Naive thymus-derived CD4-positive, alpha-beta T cell (primary cell): ENCODE measurements at places on chromosomes 7 and 10.

DNA sequence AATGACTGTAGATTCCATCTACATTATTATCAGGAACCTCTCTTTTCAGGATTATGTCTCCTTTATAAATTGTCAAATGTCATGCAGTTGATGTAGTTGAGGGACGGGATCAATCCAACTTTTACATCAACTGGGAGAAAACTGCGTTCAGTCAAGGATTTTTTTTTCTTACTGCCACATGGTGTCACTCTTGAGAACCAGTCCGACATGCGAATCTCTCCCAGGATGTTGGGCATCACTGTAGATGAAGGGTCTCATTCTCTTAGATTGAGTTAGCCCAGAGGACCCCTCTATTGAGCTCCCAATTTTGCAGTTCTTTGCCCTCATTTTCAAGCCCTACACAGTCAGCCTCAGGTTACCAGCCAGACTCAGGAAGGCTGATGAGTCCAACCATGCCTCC is 120.3 kb upstream of the PTPRZ1 start:
- DNase-seq, result no peak

GRCh38 chr10:60023155-60023877 is 117.0 kb upstream of the CCDC6 start:
- no peak for DNase-seq

DNA sequence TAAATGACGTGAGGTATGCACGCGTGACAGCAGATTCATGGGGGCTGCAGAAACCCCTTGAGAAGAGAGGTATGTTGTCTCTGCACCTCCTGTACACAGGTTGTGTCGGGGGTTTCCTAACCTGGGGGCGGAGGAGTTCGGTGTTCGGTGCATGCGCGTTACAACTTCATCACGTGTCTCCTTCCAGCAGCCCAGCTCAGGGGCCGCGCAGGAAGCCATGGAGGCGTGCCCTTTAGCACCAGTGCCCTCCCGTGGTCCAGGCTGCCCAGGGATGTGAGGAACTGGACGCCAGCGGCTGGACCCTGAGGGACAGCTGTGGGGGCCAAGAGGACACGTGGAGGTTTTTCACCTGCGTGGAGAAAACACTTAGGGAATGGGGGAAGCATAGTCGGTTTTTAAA is 186.4 kb downstream of the EBF3 start:
- no peak for DNase-seq

DNA sequence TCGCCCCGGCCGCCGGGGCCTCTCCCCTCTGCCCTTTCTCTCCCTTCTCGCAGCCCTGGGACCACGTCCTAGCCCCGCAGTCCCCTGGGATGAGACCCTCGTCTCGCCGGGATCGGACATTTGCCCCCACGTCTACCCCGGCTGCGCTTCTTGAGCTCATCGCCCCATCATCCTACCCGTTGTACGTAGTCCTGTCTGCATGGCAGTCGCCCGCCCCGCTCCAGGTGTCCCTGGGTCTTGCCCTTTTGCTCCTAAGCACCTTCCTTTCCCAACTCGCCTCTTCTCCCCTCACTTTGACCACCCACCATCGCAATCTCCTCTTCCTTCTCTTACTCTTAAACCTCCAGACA is 582 bp downstream of the TPST1 start:
- no peak for DNase-seq

GRCh38 chr7:11355399-11356005 is 381.8 kb downstream of the PHF14 start:
- no peak for DNase-seq

DNA sequence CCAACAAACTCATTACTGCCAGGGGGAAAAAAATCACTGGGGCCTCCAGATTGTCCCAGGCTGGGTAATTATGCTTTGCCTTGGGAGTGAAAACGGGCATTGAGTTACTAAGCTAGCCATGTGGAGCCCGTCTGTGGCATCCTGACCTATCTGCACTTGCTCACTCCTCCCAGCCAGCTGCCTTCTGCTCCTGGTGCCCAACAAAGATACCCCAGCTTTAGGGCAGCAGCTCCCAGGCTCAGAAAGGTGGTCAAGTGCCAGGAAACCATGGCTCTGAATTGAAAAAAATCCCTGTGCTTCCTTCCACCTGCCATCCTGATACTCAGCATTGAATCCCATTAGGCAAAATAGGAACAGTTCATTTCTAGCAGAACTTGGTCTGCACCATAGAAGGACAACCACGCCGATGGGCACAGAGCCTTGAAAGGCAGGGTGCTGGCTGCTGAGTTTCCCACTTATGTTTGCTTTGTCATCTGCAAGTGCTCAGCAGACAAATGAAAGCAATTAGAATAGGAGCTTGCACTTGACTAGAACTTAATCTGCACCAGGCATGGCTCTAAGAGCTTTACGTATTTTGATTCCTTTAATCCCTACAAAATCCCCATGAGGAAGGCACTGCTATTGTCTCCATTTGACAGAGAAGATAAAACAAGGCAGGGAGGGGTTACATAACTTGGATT is 42.8 kb downstream of the HSPA12A start:
- no peak for DNase-seq

- DNase-seq, result no peak
These were observed 386.8 kb upstream of the POT1 start for GRCh38 chr7:125316466-125316865.

DNA sequence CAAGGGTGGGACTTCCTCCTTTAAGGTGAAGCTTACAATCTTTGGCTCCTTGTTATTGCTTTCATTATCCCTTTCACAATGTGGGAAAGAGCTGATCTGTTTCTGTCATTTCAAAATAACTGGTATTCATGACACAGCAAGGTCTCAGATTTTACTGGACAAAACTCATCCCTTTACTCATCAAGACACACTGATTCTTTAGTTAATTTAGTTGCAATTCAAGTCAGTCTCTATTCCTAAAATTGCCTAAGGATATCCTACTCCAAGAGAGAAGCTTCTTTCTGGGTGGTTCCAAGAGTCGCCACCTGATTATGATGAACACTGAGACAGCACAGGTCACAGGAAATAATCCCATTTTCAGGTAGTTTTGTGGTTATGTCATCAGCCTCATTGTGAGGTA is 5.8 kb upstream of the PNLIPRP3 start:
- DNase-seq, result no peak

- no peak for DNase-seq
These were observed 13.6 kb downstream of the PON2 start for GRCh38 chr7:95421000-95421846.

DNA sequence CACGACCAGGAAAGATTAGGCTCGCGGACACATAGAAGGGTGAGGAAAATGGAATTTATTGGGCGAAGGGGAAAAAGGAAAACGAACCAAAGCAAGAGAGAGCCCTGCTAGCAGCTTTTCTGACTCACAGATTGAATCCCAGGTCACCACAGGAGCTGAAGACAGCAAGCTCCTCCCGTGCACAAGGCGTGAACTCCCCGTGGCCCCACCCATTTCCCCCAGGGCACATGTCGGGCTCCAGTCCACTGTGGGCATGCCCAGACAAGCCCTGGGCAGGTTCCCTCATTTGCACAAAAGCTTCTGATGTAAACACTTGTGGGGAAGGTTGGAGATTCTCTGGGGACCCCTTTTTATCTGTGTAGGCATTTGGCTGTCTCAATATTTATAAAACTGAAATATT is 582.4 kb downstream of the SUGCT start:
- no peak for DNase-seq

- no peak for DNase-seq
These were observed 4.6 kb upstream of the VPS37D start for GRCh38 chr7:73663033-73663432.

GRCh38 chr10:32105782-32106382 is 49.7 kb upstream of the KIF5B start:
- no peak for DNase-seq

DNA sequence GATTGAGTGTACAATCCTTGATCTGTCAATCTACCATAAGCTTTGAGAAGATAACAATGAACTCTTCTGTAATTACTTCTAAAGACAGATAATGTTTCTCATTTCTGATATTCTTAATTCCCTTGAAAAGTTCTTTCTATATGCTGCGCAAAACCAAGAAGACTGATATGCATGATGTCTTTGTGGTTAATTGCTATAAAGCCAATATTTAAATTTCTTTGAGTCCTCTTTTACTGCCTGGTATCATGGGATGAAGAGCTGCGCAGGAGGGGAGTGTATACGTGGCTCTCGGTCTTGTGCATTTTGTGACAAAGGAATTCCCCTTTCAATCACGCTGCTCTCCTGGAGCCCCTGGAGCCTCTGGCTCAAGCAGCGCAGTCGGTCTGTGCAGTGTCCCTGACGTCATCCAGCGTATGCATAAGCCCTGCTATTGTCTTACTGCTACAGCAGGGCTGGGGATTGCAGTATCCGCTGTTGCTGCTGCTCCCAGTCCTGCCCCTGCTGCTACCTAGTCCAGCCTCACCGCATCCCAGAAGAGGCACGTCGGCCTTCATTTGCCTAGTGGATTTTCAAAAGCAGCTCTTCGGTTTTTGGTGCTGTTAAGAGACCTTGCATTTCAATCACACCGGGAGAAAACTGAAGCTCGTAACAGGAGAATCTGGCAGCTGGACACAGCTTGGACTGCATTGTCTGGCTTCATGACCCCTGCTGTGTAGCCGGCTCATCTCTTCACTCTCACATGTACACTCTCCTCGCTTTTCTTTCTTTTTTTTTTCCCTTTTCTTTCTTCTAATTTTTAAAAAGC is 66.7 kb downstream of the ST7 start:
- DNase-seq, result no peak

GRCh38 chr7:16205466-16205865 is 215.9 kb downstream of the CRPPA start:
- no peak for DNase-seq

GRCh38 chr10:114837690-114838089 is 16.1 kb downstream of the FHIP2A start:
- DNase-seq, result no peak

DNA sequence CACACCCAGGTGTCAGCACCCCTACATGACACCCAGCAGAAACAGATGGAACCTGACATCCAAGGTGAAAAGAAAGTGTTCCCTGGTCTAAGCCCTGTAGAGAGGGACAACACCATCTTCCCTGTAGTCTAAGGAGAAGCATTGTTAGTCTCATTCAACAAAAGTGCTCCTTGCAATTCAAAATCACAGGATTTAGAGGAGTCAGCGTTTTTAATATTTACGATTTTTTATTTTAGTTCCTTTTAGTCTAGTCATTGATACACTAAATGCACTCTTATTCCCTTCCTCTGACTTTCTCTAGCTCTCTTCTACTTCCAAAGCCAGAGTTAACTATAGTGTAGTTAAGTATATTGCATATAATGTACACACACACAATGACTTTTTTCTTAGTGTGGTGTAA is 163.0 kb downstream of the TPK1 start:
- DNase-seq, result no peak

DNA sequence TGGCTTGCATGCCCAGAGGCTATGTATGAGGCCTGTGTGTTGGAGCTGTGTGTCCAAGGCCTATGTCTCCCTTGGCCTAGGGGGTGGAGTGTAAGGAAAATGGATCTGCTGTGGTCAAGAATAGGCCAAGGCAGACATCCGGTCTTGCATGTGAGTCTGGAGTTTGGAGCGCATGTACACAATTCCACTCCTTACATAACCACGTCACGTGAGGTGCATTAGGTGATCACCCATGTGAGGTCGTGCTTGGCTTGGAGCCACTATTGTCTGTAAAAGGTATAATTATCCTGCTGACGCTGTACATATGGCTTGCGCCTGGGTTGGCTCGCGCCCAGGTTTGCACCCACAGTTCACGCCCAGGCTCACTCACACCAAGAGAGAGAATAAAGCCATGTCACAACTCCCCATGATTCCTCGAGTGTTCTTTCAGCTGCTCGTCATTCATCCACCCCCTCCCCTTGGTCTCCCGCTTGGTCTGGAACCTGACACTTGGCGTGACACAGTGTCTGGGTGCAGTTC is 105.5 kb downstream of the BICC1 start:
- DNase-seq, result no peak

GRCh38 chr7:80078886-80079285 is 55.7 kb upstream of the GNAI1 start:
- no peak for DNase-seq
